HepG2 (cell line): ENCODE measurements at places on chromosomes 3 and 15.
A peak's percentile ranks its signal among the peaks of the same experiment; 100 is the strongest.

DNA sequence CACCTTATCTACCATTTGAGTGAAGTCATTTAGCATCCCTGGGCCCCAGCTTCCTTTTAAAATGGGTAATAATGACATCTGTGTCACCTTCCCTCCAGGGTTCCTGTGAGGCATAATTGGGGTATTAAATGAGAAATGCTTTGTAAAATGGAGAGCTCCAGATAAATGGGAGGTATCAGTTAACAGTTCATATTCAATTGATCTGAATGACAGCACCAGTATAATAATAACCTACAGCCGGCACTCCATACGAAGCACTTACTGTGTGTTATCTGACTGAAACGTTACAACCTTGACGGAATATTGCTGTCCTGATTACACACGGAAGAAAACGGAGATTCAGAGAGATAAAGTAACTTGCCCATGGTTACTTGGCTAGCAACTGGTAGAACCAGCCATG is 53.6 kb downstream of the BHLHE40 start:
- peaks cover 8% of the 10 kb centered on the region; the same call in 1 of the 3 replicates for H3K27me3 ChIP-seq
- no peaks in the 10 kb centered on the region for H3K36me3 ChIP-seq
- no peak overlapping the region for H3K4me3 ChIP-seq
- H3K27ac ChIP-seq = no peak overlapping the region
- peaks cover 6% of the 10 kb centered on the region; the same call in 1 of the 2 replicates for H3K4me1 ChIP-seq
- DNase-seq = no peak

- H3K27me3 ChIP-seq = no peaks in the 10 kb centered on the region; the same call in 1 of the 2 replicates
- H3K4me3 ChIP-seq = no peak overlapping the region
- H3K4me1 ChIP-seq = no peaks in the 10 kb centered on the region
- DNase-seq = no peak
- H3K27ac ChIP-seq = no peak overlapping the region
- H3K36me3 ChIP-seq = no peaks in the 10 kb centered on the region
Measured at GRCh38 chr15:43987924-43988323, 161.1 kb downstream of the WDR76 start.

DNA sequence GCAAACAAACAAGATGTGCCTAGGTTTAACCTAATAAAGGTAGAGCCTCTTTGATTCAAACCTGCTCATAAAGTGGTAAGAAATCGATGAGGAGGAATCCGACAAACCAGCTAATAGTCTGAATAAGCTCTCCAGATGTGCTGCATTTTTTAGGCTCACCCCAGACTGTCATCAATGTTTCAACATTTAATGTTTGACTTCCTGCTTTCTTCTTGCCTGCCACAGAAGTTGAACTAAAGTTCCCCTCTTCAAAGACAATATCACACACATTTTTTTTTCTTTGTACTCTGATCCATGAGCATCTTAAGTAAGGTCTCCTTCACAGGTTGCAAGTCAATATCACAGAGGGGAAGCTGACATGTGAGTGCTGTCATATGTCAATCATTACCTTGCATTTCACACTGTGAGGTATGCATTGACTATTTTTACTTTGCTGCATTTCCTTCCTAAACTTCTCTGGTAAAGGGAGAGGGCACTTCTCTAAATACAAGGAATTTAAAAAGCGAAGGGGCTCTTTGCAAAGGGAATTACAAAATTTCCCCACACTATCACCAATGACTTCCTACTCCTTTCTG is 172.3 kb upstream of the MCTP2 start:
- no peak overlapping the region for H3K27ac ChIP-seq
- no peaks in the 10 kb centered on the region for H3K27me3 ChIP-seq
- no peak for DNase-seq
- no peaks in the 10 kb centered on the region for H3K36me3 ChIP-seq

DNA sequence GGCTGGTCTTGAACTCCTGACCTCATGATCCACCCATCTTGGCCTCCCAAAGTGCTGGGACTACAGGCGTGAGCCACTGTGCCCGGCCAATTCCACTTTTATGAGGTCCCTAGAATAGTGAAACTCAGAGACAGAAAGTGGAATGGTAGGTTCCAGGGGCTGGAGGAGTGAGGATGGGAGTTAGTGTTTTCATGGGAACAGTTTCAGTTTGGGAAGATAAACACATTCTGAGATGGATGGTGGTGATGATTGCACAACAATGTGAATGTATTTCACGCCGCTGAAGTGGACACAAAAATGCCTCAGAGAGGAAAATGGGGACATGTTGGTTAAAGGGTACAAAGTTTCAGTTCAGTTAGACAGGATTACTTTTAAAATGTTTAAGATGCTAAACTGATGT is 22.5 kb upstream of the HDAC11 start:
- H3K4me1 ChIP-seq = peaks cover 94% of the 10 kb centered on the region
- DNase-seq = peak; percentile 39
- no peak overlapping the region for H3K27ac ChIP-seq
- H3K36me3 ChIP-seq = no peaks in the 10 kb centered on the region
- 0 out of 2 replicates have a peak overlapping the region, but pooled peaks have one; percentile 23 for H3K4me3 ChIP-seq
